Suprapubic skin (tissue), 4 donors: ENCODE measurements at places on chromosomes 3 and 15. TPM values are rescaled to one million over a fixed set of nuclear protein-coding genes. Genes with fewer than 3 reads are reported as not detected.
A peak's percentile ranks its signal among the peaks of the same experiment; 100 is the strongest.

DNA sequence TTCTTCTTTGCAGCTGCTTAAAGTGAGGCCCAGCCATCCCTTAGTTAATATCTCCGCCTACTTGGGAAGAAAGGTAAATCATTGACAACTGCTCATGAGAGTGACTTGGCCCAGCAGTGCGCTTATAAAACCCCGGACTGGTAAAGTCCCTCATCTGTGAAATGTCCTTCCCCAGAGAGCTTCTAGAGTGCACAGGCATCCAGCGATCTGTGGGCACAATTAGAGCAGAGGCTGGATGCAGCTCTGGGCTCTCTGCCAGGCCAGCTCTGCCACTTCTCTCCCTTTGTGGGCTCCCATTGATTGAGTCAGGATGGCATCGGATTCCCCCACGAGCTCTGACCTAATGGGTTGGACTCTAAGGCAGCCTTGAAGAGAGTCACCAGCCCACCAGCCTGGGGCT, 219.0 kb upstream of the LINGO1 start:
- DNase-seq = peak; percentile 33

- no peak for DNase-seq
Observed at GRCh38 chr15:28219116-28219515, 102.9 kb downstream of the HERC2 start.

DNA sequence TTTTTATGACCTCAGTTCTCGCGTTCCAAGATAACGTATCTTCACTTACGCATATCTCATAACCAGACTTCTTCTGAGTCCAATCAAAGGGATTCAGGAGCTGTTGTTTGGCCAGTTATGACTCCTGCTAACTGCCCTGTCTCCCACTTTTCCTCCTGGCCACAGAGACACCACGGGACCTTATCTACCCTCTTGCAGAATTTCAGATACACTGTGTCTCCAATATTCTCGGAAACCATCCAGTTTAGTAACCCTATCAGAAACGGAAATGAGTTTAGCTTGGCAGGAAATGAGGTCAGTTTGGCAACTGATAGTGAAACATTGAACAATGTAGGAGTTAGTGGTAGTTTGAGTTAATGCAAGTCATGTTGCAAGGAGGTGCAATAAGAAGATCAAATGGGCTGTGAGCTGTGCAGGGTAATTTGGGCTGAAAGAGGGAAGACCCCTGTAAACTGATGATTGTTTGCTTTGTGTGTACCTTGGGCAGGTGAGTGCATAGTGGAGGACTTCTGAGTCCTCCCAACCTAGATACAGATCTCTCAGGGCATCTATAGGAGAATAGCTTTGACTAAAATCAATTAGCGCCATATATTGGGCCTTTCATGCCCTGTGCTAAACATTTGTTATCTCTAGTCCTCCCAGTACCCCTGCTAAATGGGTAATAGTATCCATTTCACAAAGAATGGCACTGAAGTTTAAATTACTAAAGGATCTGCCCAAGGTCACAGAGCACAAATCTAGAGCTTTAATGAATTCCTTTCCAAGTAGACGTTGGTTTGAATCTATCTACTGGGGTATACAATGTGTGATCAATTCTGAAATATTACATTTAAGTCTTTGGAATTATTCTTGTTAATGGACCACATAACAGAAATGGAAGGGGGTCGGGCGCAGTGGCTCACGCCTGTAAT, 41.3 kb upstream of the PIK3CB start:
- no peak for DNase-seq

SLC28A1 gene
- total RNA-seq = not detected

KCNH8 gene
- 1.6 TPM for total RNA-seq

CSNK1G1 gene
- 19.5 TPM for total RNA-seq

IQCF2 gene
- not detected for total RNA-seq

GRCh38 chr3:197356275-197356674, 57.9 kb upstream of the DLG1 start:
- no peak for DNase-seq
